ENCODE measurements at places on chromosomes 5 and 9.
A peak's percentile ranks its signal among the peaks of the same experiment; 100 is the strongest.

DNA sequence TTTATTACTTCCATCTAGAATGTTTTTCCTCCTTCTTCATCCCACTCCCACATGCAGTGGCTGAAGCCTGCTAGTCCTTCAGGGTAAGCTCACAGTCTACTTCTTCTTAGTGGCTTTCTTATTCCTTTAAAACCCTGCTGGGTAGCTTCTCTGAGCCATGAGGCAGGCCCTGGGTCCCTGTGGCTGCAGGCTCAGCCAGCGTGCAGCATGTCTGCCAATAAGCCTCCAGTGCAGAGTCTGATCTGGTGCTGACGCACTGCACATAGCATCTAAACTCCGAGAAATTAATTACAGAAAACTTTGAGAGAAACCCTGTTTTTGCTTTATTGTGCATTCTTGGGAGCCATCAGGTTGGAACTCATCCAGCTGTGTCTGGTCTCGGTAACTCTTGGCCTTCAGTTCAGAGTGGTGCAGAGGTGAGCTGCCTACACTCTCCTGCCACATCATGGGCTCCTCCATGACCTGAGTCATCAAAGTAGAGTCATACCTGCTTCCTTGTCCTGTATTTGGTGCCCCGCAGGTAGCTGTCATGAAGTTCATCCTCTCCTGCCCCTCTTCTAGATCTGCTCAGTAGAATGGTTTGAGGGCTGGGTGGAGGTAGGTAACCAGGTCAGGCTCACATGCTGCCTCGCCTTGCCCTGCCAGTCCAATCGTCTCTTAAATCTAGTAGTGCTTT is 339.4 kb downstream of the KDM4C start:
- no peak for DNase-seq

- DNase-seq = no peak
These were observed 233.1 kb downstream of the RFK start for GRCh38 chr9:76161106-76161505.

DNA sequence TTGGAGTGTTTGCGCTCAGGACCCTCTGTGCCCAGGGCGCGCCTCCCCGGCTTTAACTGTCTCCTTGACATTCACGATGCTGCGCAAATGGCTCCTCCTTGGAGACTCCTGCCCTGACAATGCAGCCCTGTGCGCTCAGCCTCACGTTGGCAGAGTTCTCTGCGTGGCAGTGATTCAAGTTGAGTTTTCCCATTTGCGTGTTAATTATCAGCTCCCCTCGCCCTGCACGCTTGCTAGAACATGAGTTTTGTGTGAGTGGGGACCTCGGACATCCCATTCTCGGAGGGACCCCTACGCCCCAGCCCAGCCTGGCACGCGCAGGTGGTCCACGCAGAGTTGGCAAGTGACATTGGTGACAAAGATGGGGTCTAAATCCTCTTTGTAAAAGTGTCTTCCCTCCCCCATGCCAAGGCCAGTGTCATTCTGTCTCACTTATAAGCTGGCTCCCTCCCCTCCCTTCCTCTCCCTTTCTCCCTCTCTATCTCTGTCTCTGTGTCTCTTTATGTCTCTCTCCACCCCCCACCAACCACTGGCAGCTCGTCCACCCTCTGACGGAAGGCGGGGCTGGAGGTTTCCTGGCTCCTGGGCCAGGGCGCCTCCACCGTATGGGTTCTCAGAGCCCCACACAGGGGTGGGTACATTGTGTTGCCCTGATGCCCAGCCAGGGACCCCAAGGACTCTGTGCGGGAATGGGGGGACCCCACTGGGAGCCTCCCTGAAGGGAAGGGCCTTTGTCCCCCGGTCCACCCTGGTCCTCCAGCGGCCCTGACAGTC is 169.3 kb downstream of the OLFM1 start:
- DNase-seq = no peak

DNA sequence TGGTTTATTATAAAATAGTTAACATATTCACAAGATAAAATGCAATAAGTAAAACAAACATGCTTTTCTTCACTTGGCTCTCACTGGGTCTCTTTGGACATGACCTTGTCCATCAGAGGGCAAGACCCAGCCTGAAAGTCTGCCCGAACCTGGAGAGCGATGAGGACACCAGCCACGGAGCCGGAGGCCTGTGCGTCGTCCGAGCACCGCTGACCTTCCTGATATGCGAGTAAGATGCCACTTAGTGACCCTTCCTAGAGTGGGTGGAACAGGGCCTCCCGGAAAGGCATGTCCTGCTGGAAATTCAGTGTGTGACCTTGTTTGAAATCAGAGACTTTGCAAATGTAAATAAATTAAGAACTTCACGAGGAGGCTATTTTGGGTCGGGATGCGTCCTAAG is 52.9 kb downstream of the IRX2 start:
- DNase-seq = no peak

GRCh38 chr5:163867738-163868137 is 362.3 kb downstream of the MAT2B start:
- no peak for DNase-seq

DNA sequence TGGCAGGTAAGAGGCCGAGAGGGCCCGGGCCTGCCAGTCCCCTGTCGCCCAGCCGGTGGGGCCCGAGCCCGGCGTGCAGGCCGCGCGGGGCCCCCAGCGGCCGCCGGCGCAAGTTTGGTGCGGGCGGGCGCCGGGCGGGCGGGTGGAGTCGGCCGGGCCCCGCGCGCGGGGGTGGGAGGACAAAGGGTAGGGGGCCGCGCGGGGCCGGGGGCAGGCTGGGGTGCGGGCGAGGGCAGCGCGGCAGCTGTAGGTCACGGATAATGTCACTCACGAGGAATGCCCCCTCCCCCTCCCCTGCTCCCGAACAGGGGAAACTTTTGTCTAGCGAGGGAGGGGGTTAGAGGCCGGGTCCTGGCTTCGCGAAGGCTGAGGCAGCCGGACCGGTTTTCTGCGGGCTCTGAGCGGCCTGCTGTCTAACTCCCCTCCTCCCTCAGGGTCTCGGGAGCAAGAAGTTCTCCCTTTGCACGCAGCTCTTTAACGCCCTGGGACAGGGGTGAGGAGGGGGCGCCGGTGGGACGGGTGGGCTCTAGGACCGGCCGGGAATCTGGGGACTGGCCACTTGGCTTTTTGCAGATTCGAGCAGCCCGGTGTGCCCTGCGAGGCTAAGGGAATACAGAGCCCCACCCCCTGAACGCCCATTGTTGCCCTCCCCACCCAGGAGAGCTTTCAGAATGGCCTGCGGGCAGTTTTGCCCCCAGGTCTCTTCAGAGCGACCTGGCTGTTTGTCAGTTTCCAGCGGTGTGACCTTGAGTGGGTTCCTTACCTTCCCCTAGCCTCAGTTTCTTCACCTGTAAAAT is 21.3 kb upstream of the NDST1 start:
- DNase-seq = peak; percentile 94

DNA sequence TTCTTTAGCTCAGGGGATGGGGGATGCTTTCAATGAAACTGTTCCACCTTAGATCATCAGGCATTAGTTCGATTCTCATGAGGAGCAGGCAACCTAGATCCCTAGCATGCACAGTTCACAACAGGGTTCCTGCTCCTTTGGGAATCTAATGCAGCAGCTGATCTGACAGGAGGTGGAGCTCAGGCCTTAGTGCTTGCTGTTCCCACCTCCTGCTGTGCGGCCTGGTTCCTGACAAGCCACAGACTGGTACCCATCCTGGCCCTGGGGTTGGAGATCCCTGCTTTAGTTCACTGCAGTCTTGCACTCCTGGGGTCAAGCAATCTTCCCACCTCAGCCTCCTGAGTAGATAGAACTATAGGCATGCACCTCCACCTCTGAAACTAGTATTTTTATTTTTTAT is 1369.8 kb upstream of the NUDT12 start:
- DNase-seq = no peak

- DNase-seq = no peak
These were observed 125.1 kb downstream of the TEX10 start for GRCh38 chr9:100227636-100228035.

- no peak for DNase-seq
These were observed 1672.0 kb upstream of the CDH9 start for GRCh38 chr5:28710360-28710759.
